Mucosa of gallbladder (tissue), 1 donor: ENCODE measurements at places on chromosomes 4 and X.

- no peak for DNase-seq
Observed at GRCh38 chrX:117936118-117936517, 180.5 kb downstream of the KLHL13 start.

GRCh38 chr4:149676076-149676475 lies 139.6 kb downstream of the IQCM start:
- no peak for DNase-seq

DNA sequence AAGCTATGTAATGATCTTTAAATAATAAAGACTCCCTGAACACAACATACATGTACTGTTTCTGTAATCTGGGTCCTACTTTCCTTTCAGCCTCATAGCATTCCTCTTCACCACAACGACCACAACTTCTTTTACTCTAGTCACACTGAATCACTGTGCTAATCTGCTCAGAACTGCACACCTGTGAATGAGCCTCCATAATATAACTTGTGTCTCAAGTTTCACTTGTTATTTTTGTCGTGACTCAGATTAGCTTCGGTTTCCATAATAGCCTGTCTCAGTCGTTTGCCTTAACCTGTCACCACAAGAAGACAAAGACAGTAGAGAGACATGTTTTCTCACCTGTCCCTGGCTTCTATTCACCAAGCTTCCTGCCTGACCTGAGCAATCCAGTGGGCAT lies 61.8 kb downstream of the MAGED1 start:
- DNase-seq: no peak

DNA sequence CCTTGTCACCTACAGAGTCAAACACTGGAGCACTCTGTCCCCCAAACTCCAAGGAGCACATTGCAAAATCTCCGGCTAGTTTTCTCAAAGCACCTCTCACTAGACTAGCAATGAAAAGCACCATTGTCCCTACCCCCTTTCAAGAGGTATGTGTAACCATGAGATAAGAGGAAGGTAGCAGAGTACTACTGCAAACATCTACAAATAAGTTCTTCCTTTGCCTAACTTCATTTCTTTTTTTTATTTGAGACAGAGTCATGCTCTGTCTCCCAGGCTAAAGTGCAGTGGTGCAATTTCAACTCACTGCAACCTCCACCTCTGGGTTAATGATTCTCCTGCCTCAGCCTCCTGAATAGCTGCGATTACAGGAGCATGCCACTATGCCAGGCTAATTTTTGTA lies 17.7 kb downstream of the PPP4R3C start:
- DNase-seq: no peak

- no peak for DNase-seq
Observed at GRCh38 chr4:40808926-40809457, 59.2 kb downstream of the NSUN7 start.

- DNase-seq: no peak
Observed at GRCh38 chrX:37302569-37302968, 46.6 kb upstream of the PRRG1 start.

DNA sequence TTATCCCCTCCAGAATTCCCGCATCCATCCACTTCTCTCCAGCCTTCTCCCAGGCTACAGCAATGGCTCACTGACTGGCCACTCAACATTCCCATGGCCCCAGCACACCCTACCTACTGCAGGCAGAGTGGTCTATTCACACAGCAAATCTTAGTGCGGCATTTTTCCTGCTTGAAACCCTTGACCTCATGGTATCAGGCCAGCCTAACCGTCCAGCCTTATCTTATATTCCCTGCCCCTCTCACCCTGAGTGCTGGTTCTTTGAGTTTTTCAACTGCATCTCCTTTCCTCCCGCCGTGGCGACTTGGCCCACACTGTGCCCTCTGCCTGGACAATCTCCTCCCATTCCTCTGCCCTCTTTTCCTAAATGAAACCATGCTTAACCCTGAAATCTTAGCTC lies 10.0 kb upstream of the S100G start:
- DNase-seq: no peak

- DNase-seq: peak; percentile 75
Observed at GRCh38 chrX:119503484-119503861, 35.2 kb downstream of the SLC25A5 start.

- DNase-seq: no peak
Observed at GRCh38 chr4:121790976-121791375, 10.1 kb upstream of the EXOSC9 start.

- DNase-seq: no peak
Observed at GRCh38 chrX:119492463-119492862, 24.2 kb downstream of the SLC25A5 start.

DNA sequence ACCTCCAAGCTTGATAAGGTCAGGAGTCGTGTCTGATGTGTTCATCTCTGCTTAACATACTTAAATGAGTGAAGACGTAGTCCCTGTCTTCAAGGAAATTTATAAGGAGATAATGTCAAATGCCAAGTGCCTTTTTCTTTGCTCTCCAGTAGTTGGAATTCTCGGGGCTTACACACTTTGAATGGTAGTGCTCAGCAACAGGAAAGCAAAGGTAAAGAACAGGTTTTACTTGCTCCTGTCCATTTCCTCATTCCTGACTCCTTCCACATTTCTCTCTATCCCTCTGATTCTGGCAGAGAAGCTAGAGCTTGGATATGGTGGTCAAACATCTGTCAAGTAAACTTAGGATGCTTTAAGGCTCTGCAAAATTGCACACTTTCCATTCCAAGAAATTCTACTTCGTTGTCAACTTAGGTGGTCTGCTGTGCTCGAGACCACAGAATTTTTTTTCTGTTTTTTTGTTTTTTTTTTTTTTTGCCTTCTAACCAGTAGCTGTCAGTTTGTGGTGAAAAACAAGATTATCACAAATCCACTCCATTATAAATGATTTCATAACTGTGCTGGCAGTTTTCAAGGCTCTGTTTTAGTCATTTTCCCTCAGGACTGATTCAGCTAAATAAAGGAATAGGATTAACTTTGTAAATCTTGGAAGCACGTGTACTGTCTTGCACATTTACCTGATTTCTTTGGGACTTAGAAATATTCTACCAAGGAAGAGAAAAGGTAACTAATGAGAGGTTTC lies 180.8 kb upstream of the ANXA3 start:
- no peak for DNase-seq

DNA sequence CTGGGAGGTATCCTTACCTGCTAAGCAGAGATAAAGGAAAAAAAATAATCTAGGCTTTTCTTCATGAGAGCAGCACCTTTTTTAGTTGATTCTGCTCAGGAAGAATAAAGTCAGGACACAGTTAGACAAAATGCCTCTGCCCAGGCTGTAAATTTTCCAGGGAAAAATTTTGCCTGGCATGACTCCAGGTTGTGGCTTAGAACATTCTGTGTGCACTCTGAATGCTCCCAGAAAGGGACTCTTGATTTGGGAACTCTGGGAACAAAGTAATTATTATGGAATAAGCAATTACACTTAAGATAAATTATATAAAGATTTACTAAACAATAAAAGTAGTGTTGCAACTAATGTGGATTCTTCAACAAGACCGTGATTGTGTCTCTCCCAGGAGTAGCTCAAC lies 826.2 kb upstream of the TENM3 start:
- DNase-seq: no peak

- DNase-seq: peak; percentile 54
Observed at GRCh38 chr4:2412534-2412884, 5.9 kb downstream of the ZFYVE28 start.

- no peak for DNase-seq
Observed at GRCh38 chr4:143183513-143184216, 1.1 kb upstream of the USP38 start.

DNA sequence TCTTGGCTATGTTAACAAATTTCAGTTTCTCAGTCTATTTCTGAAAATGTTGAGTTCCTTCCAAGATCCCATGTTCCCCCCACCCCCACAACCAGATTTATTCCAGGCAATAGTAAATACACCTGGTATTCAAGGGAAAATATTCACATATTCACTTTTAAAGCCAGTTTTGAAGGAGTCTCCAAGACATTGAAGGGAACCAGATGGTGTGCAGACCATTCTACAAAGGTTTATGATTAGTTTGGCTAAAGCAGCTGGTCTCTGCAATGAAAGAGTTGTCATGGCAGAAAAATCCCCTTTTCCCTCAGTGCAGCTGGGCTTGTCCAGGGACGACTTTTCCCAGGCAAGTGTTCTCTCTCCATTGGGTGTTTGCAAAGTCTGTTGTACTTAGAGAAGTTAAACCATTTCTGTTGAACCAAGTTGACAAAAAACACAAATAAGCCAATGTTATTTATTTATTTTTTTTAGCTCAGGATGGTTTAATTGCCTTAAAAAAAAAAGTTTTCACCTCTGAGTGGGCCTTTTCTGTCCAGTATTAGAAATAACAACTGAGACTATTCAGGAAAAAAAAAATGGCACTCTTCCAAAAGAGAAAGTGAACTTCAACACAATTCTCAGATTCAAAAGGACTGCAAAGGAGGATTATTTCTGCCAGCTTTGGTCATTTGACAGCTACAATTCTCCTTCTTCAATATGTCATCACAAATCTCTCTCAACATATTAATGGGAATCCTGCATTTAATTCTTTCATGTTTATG lies 410.6 kb downstream of the IL1RAPL1 start:
- DNase-seq: no peak

- DNase-seq: no peak
Observed at GRCh38 chr4:173076903-173077634, 91.5 kb upstream of the GALNT7 start.

DNA sequence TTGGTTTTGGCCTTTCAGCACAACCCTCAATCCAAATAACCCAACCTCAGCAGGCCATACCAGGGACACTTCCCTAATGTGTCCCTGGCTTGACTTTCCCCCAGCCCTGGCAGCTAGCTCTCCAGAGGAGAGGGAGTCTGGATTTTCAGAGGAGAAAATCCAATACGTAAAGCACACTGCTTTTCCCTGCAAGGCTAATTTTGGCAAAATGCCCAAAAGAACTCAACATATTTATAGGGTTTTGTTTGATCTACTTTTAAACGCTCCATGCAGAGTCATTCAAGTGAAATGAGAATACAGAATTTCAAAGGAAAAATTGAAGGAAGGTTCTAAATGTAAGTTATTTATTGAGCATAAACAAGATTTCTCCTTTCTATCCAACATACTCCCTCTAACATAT lies 167.2 kb downstream of the SH3KBP1 start:
- no peak for DNase-seq

- no peak for DNase-seq
Observed at GRCh38 chr4:32142075-32142474, 1421.9 kb downstream of the PCDH7 start.

DNA sequence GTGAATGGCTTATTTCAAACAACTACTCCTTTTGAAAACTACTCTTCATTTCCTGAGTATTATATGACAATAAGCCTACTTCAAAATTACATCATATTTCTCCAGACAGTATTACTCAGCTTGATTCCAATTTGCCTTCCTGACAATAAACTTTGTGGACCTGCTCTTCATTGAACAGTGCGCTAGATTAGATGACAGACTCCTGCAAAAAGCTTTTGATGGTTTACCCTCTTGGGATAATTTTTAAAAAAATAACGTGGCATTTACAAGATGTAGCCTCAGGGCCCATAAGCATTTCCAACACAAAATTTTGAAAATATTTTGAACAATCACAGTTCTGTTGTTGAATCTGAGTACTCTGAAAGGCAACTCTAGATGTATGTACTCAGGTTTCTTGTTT lies 25.9 kb downstream of the MGAT4D start:
- no peak for DNase-seq

GRCh38 chr4:57490520-57491255 lies 380.5 kb upstream of the IGFBP7 start:
- DNase-seq: peak; percentile 78

- DNase-seq: no peak
Observed at GRCh38 chr4:153488006-153488891, 22.1 kb downstream of the TMEM131L start.
